CD4-positive, alpha-beta T cell treated with Interleukin-17A for 1 hour (primary cell): ENCODE measurements at places on chromosomes 6 and 20.

DNA sequence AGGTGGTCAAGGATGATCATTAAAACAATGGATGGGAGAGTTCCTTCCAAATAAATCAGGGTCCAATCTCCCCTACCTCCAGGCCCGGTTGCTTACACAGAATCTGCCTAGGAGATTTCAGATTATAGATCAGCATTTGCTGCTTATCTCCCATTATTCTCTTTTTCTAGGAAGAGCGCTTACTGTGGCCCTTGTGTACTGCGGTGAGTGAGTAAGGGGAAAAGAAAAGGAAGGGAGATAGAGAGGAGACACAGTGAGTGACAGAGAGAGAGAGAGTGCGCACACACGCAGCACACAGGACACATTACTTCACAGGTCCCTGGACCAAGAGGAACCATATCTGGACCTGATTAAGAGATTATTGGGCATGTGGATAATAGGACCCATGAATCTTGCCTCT, 6.2 kb downstream of the LATS1 start:
- no peak for DNase-seq

- DNase-seq, result no peak
Measured at GRCh38 chr6:90502866-90503407, 83.9 kb downstream of the MAP3K7 start.

DNA sequence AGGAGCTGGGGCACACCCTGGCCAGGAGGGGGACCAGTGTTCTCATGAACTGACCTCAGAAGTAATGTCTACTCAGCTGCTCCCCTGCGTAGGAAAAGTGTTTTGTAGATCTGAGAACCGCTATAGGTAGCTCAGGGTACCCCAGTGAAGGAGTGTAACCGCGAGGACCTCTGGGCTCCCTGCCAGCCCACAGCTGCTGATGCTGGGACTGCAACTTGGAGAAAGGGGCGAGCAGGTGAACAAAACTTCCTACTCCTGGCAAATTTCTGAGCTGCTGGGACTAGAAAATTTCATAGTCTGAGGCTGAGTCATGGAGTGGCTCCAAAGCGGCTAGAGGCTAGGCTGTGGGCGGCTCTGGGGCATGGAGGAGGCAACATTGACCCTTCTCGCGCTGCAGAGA, 51.9 kb downstream of the PYGB start:
- no peak for DNase-seq

GRCh38 chr20:14644306-14645097, 307.1 kb upstream of the FLRT3 start:
- DNase-seq, result no peak

DNA sequence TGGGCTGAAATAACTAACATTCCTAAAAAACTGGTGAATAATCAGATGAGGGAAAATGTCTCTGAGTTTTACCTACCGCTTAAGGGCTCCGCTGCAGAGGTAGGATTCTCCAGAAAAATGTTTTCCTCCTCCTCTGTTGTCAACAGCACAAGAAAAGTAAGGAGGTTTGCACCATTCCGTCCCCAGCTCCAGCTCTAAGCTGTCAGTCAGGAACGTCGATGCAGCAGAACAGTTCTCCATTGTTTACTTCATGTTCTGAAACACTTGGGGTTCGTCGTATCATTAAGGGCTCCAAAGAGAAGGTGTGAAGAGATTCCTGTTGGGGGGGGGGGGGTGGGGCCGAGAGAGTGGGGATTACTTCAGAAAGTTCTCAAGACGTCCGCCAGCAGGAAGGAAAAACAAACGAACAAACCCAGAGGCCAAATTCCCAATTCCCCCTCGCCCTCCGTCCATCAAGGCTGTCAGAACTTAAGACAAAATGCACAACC, 734 bp downstream of the MMS22L start:
- no peak for DNase-seq

DNA sequence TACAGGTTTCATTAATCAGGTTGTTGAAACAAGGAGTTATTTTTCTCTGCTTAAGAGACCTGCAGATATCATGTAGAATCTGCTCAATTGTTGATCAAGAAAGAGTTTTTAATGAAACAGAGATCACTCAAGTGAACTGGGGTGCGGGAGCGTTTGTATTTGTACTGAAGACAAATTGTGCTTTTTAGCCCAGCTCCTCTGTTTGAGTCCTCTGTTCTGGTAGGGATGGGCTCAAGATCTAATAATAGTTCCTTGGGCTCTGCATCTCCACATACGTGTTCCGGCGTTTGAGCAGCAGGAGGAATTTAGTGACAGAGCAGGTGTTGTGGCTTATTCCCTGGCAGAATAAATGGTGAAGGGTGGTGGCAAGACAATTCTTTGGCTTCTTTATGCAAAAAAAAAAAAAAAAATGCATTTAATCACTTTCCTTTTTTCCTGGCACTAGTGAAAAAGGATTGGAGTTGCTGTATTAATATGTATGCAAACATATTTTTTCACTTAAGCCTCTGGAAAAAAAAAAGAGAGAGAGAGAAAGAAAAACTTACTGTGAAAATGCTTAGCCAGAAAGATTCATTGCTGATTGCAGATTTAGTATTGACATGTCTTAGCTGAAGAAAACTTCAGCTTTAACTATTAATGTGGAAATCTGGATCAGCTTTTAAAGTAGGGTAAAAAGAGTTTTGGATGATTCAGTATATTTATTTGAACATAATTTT, 4.0 kb downstream of the CITED2 start:
- DNase-seq, result no peak

DNA sequence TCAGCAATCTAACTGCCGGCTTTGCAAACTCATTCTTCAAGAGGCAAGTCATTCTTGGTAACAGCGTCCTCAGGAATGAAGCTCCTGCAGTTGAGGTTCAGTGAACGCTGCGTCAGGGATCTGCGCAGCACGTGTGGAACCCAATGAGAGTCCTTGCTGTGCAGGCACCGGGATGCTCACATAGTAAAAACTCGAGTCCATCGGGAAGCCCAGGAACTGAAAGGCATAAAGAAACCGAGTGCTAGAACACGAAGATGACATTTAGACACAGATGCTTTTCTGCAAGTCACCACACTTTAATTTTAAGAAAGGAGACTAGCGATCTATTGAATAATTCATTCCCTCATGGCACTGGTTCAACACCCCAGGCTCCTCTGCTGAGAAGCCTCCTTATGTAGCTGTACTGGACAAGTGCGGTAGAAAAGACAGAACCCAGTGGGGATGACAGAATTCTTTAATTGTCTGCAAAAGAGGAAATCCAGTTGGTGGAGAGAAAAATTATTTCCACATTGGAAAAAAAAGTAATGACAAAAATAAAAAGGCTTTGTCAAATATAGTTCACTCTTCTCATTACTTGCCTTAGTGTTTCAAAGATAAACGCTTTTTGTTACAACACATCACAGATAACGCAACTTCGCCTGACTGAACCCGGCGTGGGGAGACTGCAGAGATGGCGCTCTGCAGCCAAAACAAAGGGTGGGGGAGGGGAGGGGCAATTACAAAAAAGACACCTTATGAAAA, 1.9 kb upstream of the AFDN start:
- no peak for DNase-seq

- DNase-seq, result peak; percentile 30
Measured at GRCh38 chr6:166418691-166419143, 36.0 kb upstream of the MPC1 start.

GRCh38 chr6:83889621-83890020, 30.1 kb downstream of the CYB5R4 start:
- no peak for DNase-seq

DNA sequence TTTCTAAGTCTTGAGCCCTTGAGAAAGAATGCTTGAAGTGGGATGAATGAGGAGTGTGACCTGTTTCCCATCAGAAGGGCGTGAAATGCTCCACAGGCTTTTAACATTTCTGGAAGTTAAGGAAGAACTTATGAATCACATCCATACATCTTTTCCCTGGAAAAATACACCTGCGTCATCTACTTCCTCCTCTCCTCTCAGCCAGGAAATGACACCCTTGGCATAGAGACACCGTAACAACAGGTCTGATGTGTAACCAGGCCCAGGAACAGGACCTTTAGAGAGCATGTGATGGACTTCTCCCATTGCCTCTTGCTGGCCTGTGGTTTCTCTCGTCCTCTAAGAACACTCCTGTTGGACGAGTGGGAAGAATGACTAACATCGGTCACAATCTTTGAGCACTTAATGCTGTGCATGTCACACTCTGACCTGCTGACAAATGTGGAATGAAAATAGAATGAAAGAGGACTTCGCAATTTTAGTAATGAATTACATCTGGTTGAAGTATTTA, 28.5 kb upstream of the CITED2 start:
- no peak for DNase-seq

DNA sequence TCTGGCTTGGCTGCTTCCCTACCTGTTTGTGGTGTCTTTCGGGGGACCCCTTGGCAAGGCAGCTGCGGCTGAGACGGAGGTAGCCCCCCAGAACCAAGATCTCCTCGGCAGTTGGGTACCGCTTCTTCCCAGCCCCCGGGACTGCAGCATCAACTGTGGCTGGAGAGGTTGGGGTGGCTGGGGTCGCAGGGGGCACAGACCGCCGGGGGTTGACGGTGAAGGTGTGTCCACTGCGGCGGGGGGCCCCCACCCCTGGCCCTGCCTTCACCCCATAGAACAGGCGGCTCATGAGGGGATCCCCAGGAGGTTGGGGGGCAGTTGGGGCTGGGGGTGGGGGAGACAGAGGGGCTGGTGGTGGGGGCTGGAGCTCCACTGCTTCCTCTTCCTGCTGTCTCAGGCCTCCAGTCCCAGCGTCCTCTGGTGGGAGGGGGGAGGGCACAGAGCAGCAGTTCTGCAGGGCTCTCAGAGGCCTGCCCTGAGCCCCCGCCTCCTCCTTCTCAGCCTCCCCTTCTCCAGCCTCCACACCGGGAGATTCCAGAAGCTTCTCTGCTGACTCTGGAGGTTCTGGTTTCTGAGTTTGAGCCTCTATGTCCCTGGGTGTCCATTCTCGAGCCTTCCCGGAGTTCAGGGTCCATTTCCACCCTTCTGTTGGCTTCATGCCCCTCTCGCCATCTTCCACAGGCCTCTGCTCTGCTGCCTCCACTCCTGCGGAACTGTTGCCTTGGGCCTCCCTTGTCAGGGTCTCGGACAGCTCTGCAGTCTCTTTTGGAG, 1.9 kb downstream of the PPP1R18 start:
- DNase-seq, result peak; percentile 64

- DNase-seq, result peak; percentile 16
Measured at GRCh38 chr6:136526196-136526930, 23.9 kb downstream of the MAP7 start.

GRCh38 chr6:90336388-90336947, 39.8 kb upstream of the BACH2 start:
- no peak for DNase-seq

GRCh38 chr6:128074567-128074966, 173.7 kb upstream of the THEMIS start:
- DNase-seq, result no peak

GRCh38 chr6:7145885-7146828, 38.4 kb downstream of the RREB1 start:
- no peak for DNase-seq

DNA sequence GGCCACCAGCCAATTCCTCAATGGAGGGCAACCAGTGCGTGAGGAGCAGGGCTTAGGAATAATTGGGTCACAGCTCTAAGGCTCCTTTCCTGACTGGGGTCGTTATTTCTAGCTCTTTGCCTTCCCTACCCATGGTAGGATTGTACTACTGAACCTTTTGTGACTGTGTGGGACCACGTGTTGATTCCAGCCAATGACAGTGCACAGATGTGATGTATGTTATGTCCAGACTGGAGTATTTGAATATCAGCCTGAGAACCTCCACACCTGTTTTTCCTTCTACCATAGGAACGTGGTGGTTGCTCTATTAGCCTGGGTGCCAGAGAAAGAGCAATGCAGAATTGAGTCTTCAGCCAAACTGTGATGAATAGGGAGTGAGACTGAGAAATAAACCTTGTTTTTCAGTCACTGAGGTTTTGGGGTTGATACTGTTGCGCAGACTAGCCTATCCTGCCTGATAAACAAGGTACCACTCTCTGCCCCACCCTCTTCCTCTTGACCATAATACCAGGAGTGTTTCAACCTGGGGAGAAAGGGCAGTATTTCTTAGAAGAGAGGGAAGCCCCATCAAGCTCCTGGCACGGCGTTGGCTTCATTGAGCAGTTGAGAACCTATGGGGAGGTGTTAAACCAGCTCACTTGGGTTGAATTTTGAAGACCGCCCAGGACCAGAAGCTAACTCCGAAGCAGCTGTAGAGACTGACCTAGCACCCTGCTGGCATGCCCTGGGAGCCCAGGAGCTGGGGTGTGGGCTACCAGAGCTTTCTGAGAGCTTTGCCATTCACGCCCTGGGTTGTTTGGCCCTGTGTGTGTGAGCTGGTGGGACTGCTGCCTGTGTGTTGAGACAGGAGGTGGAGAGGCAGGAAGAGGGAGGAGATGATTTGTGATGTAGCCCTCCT, 105.5 kb upstream of the BACH2 start:
- DNase-seq, result peak; percentile 60

DNA sequence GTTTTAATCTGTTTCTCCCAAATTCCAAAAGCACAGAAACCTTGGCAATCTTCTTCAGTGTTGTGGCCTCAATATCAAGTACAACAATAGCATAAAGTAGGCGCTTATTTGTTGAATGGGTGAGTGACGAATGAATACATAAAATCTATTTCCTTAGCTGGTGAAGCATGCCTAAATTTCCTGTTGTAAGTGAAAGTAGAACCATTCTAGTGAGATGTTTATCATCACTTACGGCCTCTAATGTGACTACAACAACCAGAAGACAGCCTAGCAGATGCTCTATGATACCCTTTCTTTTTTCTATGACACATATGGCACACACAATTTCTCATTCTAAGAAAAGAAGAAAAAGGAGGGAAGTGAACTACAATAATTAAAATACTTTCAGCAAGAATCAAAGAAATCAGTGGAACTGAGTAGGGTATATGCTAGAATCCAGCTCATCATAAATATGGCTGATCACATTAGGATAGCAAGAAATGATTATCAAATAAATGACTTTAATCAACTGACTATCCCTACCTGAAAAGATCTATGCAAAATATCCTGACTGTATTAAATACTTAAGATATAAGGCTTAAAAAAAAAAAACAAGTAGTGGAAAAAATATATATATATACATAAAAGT, 67.4 kb downstream of the BTBD9 start:
- peak; percentile 74 for DNase-seq
